ENCODE measurements at places on chromosomes 1 and 21. TPM values are rescaled to one million over a fixed set of nuclear protein-coding genes. Genes with fewer than 3 reads are reported as not detected.

- no peak overlapping the region for H3K27ac ChIP-seq
- H3K36me3 ChIP-seq = peaks cover 35% of the 10 kb centered on the region
- H3K4me3 ChIP-seq = no peak overlapping the region
- no peaks in the 10 kb centered on the region for H3K4me1 ChIP-seq
- no peaks in the 10 kb centered on the region for H3K27me3 ChIP-seq
- no peak for DNase-seq
Measured at GRCh38 chr1:243413431-243414151, 157.8 kb downstream of the SDCCAG8 start.

GRCh38 chr1:86774305-86775295 lies 70.2 kb downstream of the SH3GLB1 start:
- no peaks in the 10 kb centered on the region for H3K36me3 ChIP-seq
- peaks cover 42% of the 10 kb centered on the region for H3K4me1 ChIP-seq
- H3K4me3 ChIP-seq = peak overlapping the region; percentile 46
- no peak for DNase-seq
- peak overlapping the region; percentile 72 for H3K27ac ChIP-seq

DNA sequence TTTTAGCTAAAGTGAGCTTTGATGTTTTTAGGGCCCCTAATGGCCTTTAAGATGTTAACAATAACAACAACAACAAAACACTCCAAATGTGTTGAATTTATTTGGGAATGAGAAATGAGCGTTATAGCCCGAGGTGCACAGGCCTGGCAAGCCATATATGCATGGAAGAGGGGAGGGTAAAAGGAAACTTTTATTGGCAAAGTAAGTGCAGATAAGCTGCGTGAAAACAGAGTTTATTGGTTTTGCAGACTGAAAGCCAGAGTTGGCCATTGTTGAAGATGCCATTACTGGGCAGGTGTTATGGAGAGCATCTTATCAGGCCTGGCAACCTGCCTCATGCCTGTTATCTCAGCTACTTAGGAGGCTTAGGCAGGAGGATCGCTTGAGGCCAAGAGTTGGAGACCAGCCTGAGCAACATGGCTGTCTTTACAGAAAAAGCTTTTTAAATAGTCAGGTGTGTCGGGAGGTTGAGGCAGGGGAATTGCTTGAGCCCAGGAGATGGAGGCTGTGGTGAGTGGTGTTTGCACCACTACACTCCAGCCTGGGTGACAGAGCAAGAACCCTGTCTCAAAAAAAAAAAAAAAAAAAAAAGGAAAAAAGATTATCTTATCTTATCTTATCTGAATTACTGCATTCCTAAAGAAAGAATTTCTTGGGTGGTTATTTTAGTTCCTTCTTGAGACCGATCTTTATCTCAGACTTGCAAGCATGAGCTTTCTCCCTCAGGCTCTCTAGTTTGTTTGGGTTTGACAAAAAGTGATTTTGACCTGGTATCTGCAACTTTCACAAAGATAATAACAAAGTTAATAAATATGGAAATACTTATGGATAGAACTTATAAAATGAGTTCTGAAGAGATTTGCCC lies 1.7 kb downstream of the PATJ start:
- H3K4me1 ChIP-seq = peaks cover 5% of the 10 kb centered on the region
- H3K4me3 ChIP-seq = peak overlapping the region; percentile 77
- no peak overlapping the region for H3K27ac ChIP-seq
- no peaks in the 10 kb centered on the region for H3K36me3 ChIP-seq
- DNase-seq = no peak

- H3K36me3 ChIP-seq = no peaks in the 10 kb centered on the region
- 0 out of 2 replicates have a peak, but pooled peaks cover 4% of the 10 kb centered on the region for H3K4me1 ChIP-seq
- H3K27me3 ChIP-seq = peaks cover 16% of the 10 kb centered on the region
- DNase-seq = no peak
- H3K27ac ChIP-seq = no peak overlapping the region
- peak overlapping the region; percentile 68 for H3K4me3 ChIP-seq
Measured at GRCh38 chr1:109114342-109114674, 393 bp downstream of the ELAPOR1 start.

Gene UBASH3A
- polyA plus RNA-seq = not detected

Gene RGS7
- 0.36 TPM for polyA plus RNA-seq
